ENCODE measurements at places on chromosomes 12 and 14. TPM values are rescaled to one million over a fixed set of nuclear protein-coding genes. Genes with fewer than 3 reads are reported as not detected.
A peak's percentile ranks its signal among the peaks of the same experiment; 100 is the strongest.

KITLG gene
- total RNA-seq, result 35.6 TPM

LIN7A gene
- 32.7 TPM for total RNA-seq

DNA sequence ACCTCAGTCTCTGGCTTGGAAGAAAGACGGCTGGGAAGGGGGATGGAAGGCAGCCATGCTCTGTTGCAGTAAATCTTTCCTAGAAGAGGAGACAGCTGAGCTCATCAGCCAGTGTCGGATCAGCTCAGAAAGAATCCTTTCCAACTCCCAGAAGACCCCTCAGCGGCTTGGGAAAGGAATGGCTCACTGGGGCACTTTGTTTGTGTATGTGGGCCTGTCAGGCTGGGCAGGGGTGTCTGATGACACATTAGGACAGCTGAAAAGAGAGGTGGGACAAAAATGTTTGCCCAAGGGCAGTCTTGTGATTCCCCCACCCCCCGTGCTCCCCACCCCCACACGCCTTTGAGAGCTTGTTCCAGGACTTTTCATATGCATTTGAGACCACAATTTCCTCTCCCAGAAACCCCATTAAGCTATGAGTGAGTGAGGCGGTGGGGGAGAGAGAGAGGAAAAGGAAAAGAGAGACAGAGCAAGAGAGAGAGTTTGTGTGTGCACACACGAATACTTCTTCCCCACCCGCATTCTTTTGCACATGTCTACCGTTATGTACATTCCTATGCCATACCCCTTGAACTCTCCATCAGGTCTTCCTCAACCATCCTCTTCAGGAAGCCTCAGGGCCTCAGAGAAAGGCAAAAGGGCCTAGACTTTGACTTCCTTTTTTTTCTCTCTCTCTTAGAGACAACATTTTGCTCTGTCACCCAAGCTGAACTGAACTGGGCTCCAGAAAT lies 198.9 kb downstream of the ZFP36L1 start:
- peak overlapping the region; percentile 67 for H3K4me3 ChIP-seq
- no peaks in the 10 kb centered on the region for H3K27me3 ChIP-seq
- DNase-seq, result no peak
- H3K27ac ChIP-seq, result peak overlapping the region; percentile 87
- peaks cover 71% of the 10 kb centered on the region for H3K4me1 ChIP-seq
- peaks cover 16% of the 10 kb centered on the region for H3K36me3 ChIP-seq

PRICKLE1 gene
- 28.7 TPM for total RNA-seq

VCPKMT gene
- 11.6 TPM for total RNA-seq

All from type B pancreatic cell (in vitro differentiated cells).